Large intestine (tissue), 12 donors: ENCODE measurements at places on chromosomes 3 and 15.

- no peak for DNase-seq
Observed at GRCh38 chr3:197244751-197245150, 53.7 kb downstream of the DLG1 start.

GRCh38 chr15:77546870-77547269, 85.8 kb downstream of the LINGO1 start:
- DNase-seq = no peak

- peak; percentile 11 for DNase-seq
Observed at GRCh38 chr3:29922992-29923746, 642.3 kb downstream of the RBMS3 start.

GRCh38 chr3:117736846-117737245, 1027.3 kb downstream of the TUSC7 start:
- DNase-seq = no peak

DNA sequence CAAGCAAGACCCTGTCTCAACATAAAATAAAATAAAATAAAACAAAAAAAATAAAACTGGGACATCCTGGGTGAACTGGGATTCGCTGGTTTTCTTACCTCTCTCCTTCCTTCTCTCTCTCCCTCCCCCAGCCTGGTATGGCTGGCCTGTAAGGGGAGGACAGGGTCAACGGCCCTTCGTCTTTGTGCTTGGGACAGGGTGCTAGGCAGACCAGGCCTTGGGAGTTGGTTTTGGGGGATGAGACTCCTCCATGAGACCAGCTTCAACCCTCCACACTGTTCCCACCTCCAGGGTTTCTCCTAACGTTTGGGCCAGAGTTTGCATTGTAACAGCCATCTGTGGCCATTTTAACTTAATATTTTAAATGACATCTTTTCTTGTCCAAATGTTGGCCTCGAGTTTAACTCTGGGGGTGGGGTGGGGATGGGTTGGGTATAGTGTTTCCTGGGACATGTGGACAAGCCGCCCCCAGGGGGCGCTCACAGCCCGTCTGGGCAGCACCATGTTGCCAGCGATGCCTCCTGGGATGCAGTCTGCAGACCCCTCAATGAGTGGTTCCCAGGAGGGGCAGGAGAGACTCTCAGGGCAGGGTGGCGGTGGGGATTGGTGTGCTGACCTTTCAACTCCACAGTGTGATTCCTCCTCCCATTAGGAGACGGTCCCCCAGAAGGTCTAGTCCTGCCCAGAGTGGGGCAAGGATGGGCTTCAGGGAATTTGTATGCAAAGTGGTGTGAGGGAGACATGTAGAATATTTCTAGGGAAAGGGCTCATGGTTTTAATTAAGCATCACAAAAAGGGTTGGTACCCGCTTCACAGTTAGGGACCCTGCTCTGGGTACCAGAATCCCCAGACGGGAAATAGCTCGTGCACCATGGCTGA, 37.7 kb upstream of the LCTL start:
- DNase-seq = peak; percentile 42

DNA sequence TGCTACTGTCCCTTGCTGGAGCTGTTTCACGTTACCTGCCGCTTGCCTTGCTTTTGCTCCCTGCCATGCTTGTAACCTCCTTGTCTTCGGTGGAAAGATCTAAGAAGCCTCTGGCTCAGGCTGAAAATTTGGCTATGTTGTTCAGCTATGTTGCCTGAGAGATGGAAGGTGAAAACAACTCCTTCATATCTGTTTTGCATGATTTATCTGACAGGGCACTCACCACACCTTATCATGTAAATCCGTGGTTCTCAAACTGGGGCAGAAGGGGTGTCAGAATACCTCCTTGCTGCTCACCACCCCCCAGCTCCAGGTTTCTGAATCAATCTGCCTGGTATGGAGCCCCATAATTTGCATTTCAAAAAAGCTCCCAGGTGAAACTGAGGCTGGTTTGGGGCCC, 6.5 kb upstream of the CORO2B start:
- no peak for DNase-seq

- DNase-seq = no peak
Observed at GRCh38 chr3:42652611-42653302, 740 bp upstream of the ZBTB47 start.

- DNase-seq = no peak
Observed at GRCh38 chr15:33098094-33099058, 96.1 kb downstream of the FMN1 start.

DNA sequence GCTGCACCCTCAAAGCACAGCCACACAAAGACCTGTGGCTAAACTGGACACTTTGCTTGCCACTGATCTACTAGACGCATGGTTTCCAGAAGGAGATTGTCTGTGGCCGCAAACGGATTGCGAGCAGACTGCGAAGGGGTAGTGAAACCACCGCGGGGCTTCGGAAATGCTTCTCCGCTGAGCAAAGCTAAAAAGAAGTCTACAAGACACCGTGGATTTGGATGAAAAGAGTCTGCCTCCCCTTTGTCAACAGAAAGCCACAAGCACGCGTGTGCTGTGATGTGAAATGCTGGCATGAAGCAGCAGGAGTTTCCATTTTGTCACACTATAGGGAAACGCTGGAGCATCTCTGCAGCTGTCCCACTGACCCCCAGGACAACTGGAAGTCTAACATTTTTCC, 63.0 kb downstream of the TMEM44 start:
- no peak for DNase-seq

GRCh38 chr3:69182588-69183316, 60.4 kb upstream of the LMOD3 start:
- DNase-seq = peak; percentile 53

DNA sequence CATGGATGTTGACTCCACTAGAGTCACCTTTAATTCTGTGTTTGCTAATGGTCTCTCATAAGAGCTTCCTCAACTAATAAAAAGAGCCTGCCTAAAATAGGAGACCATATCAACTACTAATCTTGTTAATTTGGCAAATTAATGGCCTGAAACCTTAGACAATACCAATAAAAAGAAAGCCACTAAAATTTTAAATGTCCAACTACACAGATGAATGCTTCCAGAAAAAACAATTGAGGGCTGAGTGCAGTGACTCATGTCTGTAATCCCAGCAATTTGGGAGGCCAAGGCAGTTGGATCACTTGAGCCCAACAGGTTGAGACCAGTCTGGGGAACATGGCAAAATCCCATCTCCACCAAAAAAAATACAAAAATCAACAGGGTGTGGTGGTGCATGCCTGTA, 230.9 kb downstream of the NSUN3 start:
- no peak for DNase-seq

- DNase-seq = no peak
Observed at GRCh38 chr3:69354948-69355347, 30.9 kb downstream of the FRMD4B start.

DNA sequence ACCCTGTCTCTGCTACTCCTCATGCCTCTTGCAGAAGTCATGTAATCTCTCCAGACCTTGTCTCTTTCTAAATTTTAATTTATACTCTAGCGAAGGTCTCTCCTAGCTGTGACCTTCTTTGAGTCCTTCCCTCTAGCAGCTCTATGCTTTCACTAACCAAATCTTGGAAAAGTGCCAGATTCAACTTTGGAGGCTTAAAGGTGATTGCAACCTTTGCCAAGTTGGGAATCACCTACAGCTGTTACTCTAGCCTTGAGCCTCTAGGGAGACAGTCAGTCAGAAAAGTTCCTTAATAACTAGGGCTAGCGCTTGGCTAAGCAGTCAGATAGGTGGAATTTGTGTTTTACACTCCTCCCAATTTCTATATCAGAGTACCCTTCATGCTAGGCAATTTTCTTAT, 46.1 kb upstream of the ABI3BP start:
- DNase-seq = no peak

- DNase-seq = no peak
Observed at GRCh38 chr3:46113608-46114007, 86.3 kb upstream of the XCR1 start.

DNA sequence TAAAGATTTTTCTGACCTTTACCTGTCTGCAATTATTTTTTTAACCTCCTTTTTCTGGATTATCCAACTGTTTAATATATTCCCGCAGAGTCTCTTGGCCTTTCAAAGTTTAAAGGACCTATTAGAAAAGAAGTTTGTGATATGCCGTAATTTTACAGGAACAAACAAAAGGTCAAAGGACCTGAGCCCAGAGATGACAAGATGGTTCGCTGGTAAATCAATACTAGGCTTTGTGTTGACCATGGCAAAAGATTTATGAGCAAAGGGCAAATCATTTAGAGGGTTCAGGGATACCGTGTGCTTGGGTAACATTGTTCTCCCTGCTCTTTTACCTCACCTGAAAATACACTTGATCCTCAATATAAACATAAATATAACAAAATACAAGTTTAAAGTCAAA, 923.5 kb downstream of the ROBO1 start:
- peak; percentile 6 for DNase-seq

DNA sequence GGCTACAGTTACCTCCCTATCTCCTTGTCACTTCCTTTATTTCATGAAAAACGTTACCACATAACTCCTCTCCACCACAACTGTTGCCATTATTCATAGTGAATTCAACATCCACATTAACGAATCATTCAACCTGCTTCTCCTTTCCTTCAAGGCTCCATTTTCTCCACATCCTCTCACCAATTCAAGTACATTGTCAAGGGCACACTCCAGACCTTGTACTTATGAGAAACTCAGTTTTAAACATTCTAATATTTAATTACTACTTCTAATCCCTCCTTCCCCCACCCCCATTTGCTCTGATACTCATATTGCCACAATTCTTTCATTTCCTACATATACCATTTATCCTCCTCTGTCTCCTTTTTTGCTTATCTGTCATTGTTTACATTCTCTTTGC, 871.2 kb downstream of the TUSC7 start:
- no peak for DNase-seq

DNA sequence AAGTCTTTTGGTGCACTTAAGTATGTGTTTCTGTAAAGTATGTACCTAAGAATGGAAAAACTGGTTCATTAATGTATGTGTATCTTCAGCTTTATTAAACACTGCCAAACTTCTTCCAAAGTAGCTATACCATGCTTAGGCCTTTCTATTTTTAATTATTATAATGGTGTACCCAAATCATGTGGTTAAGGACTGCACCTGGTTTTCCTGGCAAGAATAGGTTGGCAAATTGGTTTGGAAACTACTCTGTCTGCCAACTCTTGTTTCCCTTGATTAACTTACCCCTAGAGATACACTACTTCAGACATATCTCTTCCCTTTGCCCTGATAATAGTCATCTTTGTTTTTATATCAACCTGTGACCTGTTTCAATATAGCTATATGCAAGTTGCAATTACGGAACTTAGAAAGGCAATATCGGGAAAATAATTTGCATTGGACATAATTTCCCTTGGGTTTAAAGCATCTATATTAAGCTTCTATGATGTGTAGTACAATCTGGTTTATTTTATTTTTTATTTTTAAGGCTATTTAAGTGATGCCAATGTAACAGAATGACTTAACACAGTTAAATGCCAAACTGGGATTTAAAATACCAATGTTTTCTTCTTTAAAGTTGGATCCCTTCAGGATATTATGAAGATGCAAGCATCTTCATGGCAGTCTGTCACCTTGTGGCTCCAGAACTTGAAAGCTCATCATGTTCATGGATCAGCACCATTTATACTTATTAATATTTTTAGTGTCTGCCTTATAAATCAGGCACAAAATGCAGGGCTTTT, 40.6 kb upstream of the TMEM108 start:
- no peak for DNase-seq

DNA sequence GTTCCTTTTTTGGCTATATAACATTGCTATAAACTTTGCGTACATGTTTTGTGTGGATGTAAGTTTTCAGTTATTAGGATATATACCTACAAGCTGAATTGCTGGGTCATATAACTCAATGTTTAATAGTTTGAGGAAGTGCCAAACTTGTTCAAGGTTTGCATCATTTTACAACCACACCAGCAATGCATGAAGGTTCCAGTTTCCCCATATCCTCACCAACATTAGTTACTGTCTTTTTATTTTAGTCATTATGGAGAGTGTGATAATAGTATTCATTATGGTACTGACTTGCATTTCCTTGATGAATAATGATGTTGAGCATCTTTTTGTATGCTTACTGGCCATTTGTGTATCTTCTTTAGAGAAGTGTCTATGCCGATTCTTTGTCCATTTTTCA, 112.3 kb downstream of the NR1I2 start:
- no peak for DNase-seq

DNA sequence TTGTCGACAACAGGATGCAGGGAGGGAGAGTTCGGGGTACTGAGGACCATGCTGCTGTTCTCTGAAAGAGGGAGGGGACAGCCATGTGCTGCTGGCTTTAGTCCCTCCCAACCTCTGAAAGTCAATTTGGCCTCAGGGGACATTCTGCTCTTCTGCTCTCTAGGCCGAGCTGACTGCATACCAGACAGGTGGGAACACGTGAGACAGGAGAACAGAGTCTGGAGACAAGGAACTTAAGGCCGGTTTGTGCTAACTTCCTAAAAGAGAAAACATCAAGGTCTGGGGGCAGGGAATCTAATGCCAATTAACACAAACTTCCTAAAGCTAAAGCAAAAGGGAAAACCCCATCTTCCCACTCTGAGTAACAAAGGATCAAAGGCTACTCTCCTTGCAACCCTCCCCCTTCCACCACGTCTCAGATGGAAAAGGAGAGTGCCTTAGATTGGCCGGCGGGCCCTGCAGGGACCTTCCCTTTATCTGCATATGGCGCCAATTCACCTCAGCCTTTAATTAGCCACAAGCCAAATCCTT, 41.0 kb downstream of the SLCO2A1 start:
- DNase-seq = peak; percentile 85

GRCh38 chr15:69853544-69853951, 244.2 kb downstream of the TLE3 start:
- DNase-seq = no peak

DNA sequence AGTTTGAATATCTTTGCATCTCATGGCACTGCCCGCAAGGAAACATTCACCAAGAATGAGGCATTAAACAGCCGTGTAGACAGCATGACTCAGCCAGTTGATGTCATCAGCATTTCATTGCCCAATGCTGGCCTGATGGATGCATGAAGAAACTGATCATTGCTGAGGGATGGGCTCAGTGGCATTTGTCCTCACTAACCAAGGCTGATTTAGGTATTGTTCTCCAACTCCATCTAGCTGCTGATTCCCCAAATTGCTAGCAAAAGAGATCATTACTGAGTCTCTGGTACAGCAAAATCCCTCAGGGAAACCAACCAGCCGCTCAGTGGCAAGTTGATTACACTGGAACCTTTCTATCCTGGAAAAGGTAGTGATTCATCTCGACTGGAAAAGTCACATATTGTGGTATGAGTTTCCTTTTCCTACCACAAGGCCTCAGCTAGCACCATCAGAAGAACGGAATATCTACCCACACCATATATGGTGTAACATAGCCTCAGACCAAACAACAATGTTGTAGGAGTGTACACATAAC, 186.5 kb upstream of the GAP43 start:
- no peak for DNase-seq

GRCh38 chr15:46618984-46619383, 984.2 kb downstream of the SQOR start:
- DNase-seq = no peak

- no peak for DNase-seq
Observed at GRCh38 chr3:16840101-16840424, 44.7 kb upstream of the PLCL2 start.

- no peak for DNase-seq
Observed at GRCh38 chr3:128270559-128271492, 117.5 kb downstream of the EEFSEC start.

GRCh38 chr15:74531144-74531811, 9.7 kb upstream of the ARID3B start:
- DNase-seq = no peak
